WTC11 (cell line): ENCODE measurements at places on chromosomes 7 and 10. TPM values are rescaled to one million over a fixed set of nuclear protein-coding genes. Genes with fewer than 3 reads are reported as not detected.

DNA sequence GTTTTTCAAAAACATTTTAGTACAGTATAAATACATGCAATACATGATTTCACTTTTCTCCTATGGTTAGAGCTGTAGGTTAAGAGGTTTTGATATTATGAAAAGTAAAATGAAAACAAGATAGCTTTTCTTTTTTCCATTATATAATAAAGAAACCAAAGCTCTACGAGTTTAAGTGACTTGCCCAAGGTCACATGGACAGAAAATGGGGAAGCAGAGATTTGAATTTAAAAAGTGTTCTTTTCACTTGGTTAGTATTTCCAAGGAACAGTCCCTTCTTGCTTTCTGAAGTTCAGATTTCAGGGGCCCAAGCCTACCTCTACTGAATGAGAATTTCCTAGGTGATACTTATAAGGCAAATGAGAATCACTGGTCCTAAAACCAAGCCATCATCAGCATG, 13.2 kb upstream of the MAP3K8 start:
- DNase-seq, result no peak

The ARMS2 gene
- total RNA-seq, result not detected in 3 replicates

DNA sequence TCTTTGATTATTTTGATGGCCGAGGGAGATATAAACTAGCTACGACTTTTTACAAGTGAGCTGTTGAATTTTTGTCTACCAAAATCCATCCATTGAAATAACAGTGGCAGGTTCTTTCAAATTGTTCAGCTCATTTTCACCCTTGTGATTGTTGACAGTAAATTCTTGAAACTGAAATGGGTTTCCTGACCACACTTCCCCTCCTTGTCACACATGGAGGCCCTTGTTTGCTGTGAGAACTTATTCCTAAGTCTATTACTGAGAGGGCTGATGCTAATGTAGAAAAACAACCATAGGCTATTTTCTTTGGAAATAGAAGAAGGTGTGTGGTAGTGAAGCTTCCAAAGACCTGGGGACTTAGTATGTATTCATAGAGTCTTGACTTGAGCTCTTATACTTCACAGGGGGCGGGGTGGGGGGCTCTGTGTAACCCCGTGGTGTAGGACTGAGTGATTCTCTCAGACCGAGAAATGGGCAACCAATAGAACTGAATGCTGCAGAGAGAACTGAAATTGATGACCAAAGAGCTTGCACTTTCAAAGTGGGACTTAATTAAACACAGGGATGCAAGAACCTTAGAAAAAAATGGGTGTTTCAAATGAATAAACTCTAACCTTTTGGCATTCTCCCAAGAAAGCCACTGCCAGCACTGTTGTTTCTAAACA, 718.9 kb downstream of the CCSER2 start:
- no peak for DNase-seq

DNA sequence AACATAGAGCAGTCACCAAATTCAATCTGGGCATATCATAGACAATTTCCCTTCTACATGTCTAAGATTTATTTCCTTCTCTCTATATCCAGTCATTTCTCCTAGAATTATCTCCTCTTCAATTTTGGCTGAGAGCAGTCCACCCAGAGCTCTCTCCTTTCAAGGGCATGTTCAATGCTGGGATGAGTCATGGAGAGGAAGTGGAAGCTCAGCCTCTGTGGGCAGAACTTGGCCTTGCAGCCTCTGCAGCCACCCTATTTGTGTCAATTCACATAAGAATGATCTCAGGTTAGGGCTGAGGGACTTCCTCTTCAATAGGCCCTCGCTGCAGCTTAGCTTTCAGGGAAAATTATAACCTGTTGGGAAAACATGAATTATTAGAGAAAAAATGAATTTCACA, 560.8 kb downstream of the POM121L12 start:
- DNase-seq, result no peak
